ENCODE measurements at places on chromosomes 3 and 15. TPM values are rescaled to one million over a fixed set of nuclear protein-coding genes. Genes with fewer than 3 reads are reported as not detected.

The LYSMD4 gene
- 4.9 TPM for total RNA-seq

- no peak for DNase-seq
Observed at GRCh38 chr3:176401211-176401610, 796.1 kb downstream of the TBL1XR1 start.

The GP5 gene
- total RNA-seq: not detected

The MITF gene
- 25.1 TPM for total RNA-seq

- DNase-seq: no peak
Observed at GRCh38 chr3:42189001-42189460, 77.0 kb downstream of the CCK start.

DNA sequence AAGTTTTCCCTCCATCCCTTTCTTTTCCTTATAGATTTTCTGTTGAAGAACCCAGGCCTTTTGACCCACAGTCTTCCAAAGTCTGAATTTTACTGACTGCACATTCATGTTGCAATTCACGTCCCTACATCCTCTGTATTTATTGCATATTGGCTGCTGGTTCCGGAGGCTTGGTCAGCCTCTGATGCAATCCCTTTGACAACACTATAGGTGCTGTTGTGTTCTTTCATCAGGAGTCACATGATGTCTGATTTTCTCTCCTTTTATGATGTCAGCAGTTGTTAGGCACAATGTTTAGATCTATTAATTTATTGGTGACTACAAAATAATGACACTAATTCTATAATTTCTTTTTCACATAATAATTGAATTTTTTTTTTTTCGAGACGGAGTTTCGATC is 8.7 kb downstream of the CYP1A1 start:
- no peak for DNase-seq

DNA sequence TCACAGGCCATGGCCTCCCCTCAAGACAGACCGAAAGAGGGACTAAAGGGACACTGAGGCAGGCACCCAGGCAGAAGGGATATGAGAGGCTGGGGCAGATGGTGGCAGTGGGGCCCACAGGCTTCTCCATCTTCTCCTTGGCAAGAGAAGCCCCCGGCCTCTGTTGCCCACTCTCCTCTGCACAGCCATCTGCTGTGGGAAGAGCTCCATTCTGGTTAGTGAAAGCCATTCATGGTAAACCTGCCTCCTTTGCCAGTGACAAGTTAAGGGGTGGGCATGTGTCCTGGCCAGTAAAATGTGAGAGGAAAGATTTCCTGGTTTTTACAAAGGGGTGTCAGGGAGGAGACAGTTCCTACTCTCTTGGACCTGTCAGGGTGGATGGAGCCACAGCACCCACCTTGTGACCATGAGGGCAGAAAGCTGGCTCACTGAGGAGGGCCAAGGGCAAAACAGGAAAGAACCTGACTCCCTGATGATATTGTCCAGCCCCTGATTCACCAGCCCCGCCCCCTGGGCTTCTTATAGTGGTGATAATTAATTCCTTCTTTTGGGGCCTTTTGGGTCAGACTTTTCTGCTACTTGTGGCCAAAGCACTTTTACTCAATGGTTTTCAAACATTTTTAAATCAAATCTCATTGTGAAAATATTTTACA is 130.4 kb upstream of the SMAD3 start:
- DNase-seq: no peak

- DNase-seq: no peak
Observed at GRCh38 chr3:46584598-46585467, 18.7 kb upstream of the LRRC2 start.

GRCh38 chr3:112685420-112685819 is 44.5 kb upstream of the CCDC80 start:
- DNase-seq: peak; percentile 91

DNA sequence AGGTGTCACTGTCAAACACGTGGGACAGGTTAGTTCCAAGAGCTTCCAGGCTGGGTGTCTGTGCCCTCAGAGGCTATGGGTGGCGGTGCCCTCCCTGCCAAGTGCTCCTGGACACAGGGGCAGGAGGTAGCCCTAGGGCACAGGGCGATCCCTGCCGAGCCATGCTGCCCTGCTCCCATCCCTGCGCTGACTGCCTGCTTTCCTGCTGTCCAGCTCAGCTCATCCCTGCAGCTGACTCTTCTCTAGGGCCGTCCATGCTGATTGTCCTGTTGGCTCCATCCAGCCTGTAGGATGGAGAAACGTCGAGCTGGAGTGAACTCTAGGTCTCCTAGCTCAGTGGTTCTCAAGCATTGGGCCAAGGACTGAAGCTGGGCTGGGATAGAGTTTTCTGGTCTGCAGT is 3.7 kb downstream of the PDIA5 start:
- DNase-seq: no peak

The FAM227B gene
- 7.0 TPM for total RNA-seq

GRCh38 chr15:71651750-71652186 is 158.6 kb upstream of the NR2E3 start:
- peak; percentile 67 for DNase-seq

GRCh38 chr3:39639344-39640236 is 169.8 kb upstream of the MYRIP start:
- peak; percentile 97 for DNase-seq

DNA sequence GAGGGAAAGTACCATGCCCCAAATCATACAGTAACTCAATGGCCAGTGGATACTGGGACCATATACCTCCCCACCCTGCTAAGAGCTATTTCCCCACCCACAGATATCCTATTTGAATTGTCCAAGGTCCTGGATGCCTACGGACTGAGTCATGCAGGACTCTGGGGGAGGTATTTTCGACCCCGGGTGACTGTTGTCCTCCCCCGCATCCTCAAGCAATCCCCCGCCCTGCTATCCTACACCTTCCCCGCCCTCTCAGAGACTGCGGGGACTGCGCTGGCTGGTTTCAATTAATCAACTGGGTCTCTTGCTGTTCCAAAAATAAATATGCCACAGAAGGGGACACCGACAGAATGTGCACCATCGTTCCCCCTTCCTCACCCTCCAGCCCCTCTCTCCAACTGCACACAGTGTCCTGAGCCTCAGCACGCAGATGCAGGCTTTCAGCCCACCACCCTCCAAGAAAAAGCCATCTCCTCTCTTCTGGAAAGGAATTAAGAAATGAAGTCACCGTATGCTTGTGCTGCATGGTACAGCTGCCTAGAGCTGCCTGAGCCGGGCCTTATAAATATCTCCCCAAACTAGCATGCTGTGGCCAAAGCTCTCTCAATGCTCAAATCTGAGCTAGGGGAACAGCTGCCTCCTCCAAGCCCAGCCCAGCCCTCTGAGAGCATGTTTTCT is 8.1 kb downstream of the CAV3 start:
- DNase-seq: peak; percentile 69

The TIGIT gene
- not detected for total RNA-seq

DNA sequence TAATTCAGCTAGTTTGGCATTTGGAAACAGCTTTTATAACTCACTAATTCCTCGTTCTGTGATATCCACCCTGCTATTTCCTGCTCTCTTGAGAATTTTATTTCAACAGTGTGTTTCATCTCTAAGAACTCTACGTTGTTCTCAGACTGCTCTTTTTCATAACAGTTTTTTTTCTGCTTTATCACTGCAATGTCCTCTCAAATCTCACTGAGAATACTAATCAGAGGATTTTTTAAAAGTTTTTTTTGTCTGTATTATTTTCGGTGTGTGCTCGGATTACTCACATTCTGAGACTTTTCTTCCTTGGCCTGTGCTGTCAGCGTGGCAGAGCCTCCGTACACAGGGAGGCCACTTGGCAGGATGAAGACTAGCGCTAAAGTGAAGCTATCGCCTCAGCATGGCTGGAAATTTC is 59.4 kb upstream of the NEO1 start:
- no peak for DNase-seq

DNA sequence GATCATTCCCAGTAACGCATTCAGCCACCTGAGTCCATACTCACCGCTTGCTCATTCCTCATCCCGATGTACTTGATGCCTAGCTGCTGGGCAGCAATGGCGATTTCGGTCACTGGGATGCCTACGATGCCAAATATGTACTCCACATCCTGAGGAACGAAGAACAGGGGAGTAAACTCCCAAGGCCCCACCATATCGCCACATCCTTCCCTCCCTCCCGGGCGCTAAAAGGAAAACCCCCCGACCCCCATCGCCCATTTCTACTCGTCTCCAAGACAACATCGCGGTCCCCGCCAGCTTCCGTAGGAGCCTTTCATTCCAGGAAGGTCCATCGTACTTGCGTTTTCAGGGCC is 347 bp downstream of the HACL1 start:
- no peak for DNase-seq

The GOLGA8O gene
- total RNA-seq: not detected

The LRRC31 gene
- total RNA-seq: not detected

DNA sequence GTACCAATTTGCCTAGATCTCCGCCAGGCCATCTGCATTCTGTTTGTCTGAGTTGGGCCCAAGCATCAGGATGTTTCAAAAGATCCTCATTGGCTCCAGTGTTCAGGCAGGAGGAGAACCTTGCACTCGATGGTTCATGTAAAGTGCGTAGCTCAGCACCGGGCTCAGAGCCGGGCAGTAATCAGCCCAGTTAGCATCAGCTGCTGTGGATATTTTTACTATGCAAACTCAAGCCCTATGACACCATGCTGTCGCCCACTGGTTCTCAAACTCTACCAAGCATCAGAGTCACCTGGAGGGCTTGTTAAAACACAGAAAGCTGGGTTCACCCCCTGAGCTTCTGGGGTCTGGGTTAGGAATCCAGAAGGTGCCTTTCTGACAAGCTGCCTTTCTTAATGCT is 310.8 kb downstream of the SHQ1 start:
- DNase-seq: no peak

GRCh38 chr15:62066663-62067447 is at the start of gene C2CD4A:
Gene C2CD4A, plus strand, starts transcription at chr15:62066977. Its CDS starts 637 bp downstream, at chr15:62067614.
- no peak for DNase-seq

The STARD5 gene
- total RNA-seq: 3.7 TPM

- DNase-seq: peak; percentile 27
Observed at GRCh38 chr3:78804251-78805037, 963.4 kb downstream of the ROBO1 start.

DNA sequence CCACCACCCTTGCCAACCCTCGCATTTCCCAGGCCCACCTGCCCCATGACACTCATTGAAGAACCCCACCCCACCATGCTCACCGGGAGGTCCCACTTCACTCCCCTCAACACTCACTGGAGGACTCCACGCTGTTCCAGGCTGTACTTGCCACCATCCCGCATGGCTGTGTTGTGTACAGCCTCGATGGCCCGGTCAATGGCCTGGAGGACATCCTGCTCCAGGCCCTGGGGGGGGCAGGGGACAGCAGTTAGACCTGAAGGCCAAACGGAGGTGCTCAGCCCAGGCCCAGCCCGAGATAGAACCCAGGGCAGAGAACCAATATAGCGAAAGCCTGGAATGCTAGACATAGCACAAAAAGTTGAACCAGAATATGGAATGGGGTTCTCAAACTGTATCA is 2.9 kb downstream of the NCKIPSD start:
- DNase-seq: no peak

GRCh38 chr3:151933234-151933853 is 59.9 kb downstream of the SUCNR1 start:
- DNase-seq: peak; percentile 55

The ATP13A5 gene
- total RNA-seq: not detected

The LRRC34 gene
- total RNA-seq: 0.61 TPM

The SLC25A20 gene
- total RNA-seq: 24.9 TPM

DNA sequence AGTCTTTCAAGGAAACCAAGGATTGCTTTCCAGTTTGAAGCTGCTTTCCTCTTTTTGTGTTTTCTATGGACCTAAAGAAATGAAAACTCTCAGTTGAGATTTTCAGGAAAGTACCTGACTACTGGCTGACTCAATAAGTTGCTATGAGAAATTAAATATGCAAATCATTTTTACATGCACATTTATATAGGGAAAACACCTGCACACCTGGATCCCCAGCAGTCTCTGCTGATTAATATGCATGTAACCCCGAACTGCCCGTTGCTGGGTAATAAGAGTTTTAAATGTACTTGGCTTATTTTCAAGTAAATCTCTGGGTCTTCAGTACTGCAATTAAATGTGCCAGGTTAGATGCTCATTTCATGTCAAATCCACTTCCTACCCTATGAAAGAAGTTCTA is 77.2 kb downstream of the KBTBD8 start:
- DNase-seq: no peak

DNA sequence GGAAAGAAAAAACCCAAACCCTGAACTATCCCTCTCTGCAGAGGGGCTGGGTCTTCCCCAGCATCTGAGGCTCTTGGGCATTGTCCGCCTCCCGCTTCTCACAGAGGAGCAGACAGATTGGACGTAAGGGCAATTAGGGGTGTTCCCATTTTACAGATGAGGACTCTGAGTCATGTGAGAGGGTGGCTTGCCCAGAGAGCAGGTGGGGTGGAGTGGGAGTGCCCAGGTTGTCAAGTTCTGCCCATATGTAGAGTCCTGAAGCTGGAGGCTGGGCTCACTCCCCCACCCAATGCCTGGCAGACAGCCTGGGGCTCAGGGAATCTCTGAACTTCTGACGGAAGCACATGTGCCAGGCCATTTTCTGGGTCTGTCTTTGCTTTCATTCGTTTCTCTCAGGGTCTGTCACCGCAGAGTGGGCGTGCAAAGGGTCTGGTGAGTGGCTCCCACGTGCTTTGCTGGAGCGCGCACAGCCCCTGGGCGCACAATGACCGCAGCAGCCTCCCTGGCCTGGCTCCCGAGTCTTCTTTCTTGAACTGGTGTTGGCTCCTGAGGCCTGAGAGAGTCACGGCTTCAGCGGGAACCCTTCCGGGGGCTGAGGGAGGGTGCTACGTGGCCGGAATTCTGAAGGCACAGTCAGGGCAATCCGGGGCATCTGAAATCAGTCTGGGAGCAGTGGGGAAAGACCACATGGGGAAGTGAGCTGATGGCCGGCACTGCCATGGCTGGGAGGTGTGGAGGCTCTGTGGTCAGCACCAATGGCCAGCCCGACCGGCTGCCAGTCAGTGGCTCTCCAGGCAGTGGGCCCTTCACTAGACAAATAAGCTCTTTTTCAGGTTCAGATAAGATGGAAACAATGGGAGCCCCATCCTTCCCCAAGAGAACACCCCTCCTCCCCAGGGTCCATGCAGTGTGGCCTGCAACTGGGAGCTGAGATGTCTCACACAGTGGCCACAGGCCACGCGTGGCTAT is 1.1 kb upstream of the TRPM1 start:
- no peak for DNase-seq

DNA sequence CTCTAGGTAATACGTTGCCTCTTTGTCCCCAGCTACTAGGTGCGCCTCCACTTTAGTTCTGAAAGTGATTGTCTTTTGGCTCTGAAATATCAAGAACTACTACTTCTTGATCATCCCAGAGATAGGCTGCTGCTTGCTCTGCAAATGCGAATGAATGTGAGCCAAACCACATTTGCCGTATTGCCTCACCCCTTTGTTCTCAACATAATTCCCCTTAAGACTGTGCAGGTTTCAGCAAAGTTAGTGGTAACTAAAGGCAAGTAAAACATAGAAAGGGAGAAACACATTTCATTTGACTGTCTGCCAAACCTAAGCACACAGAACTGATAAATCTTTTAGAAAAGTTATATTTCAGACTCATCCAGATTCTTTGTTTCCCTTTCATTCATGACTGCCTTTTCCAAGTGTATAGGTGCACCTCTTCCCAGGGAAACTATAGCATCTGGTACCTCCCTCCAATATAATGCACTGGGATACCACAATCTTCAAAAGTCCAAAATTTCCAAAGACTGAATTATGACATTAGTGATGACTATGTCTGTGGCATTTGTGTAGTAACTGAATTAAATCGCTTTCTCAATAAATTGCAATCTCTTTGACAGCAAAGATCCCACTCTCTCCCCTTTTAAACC is 720.6 kb upstream of the CBLB start:
- no peak for DNase-seq
